Stimulated activated CD4-positive, alpha-beta T cell treated with anti-CD3 and anti-CD28 coated beads, Interleukin-1b, Interleukin-23, amount 100 ng/mL, for 1 hour (primary cell): ENCODE measurements at places on chromosomes 4 and X.

GRCh38 chr4:90234916-90235547 is 107.8 kb downstream of the CCSER1 start:
- no peak for DNase-seq

- DNase-seq, result no peak
Measured at GRCh38 chr4:62487016-62487415, 1286.9 kb downstream of the ADGRL3 start.

DNA sequence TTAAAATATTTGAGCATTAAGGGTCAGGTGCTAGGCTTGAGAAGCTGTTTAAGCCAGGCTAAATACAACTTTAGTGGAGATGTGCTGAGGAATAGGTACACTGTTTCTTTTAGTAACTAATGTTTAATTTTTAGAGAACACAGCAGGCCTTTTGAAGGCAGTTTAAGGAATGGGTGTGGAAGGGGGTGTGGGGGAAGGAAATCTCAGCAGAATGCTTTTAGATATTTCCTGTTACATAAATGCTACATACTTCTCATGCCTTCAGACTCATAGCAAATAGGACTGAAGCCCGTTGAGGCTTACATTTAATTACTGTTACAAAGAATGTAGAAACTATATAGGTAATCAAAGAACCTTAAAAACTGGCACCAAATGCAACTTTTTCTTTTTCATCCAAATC is 66.3 kb downstream of the WWC2 start:
- DNase-seq, result no peak

DNA sequence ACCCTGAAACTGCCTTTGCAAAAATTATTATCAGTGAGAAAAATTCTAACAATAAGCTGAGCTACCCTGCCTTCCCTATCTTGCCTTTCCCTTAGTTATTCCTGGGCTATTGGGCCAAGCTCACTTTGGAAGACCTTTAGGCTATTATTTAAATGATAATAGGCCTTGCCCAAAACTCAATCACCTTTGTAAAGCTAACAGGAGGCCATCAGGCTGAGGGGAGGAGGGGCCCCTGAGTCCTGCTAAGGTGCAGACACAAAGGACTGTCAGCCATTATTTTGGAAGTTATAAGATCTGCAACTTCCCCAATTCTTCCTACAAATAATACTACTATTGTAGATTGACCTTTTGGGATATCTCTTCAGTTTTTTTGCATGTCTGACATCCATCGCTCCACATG is 278.8 kb upstream of the DIAPH2 start:
- no peak for DNase-seq
